Activated T-helper 1 cell treated with anti-CD3 and anti-CD28 coated beads, Interleukin-2, amount 50 U/mL, for 16 hours (primary cell): ENCODE measurements at places on chromosomes 3 and 15.
A peak's percentile ranks its signal among the peaks of the same experiment; 100 is the strongest.

- no peak for DNase-seq
Measured at GRCh38 chr3:13186435-13186815, 113.2 kb upstream of the IQSEC1 start.

DNA sequence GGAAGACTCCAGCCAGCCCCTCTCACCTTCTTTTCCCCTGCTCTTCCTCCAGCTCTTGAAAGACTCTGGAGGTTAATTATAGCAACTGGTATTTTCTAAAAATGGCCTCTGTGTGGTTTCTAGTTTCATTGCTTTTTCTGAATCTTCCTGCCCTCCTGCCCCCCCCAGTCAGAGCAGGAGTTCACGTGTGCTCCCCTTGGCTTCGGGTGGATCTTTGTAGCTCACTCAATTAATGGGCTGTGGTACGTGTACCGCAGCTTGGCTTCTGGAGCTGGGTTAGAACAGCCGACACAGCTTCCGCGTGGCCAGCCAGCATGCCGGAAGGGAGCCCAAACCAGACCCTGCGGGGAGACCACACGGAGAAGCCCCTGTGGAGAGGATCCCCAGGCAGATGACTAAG is 31.5 kb downstream of the TM2D3 start:
- no peak for DNase-seq

- peak; percentile 33 for DNase-seq
Measured at GRCh38 chr3:153138276-153139210, 23.5 kb upstream of the RAP2B start.

GRCh38 chr3:151421938-151422337 is 37.4 kb upstream of the P2RY12 start:
- no peak for DNase-seq

- no peak for DNase-seq
Measured at GRCh38 chr3:63687278-63688225, 35.1 kb downstream of the SNTN start.

- no peak for DNase-seq
Measured at GRCh38 chr3:35944926-35945710, 305.8 kb downstream of the ARPP21 start.

- no peak for DNase-seq
Measured at GRCh38 chr15:59120937-59121336, 16.0 kb downstream of the CCNB2 start.

DNA sequence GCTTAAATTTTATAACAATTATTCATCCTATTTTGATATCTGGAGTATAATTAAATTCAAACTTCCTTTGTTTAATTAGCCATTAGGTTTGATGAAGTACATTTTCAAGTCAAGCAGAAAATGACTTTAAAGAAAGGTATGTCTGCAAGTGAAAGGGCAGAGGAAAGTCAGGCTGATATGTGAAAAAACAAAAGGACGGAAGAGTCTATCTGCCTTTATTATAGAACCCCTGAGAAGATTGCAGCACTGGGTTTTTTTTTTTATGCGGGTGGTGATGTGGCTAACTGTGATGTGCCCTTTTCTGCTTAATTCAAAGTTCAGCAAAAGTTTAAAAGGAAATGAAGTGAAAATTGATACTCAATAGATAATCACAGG is 83.2 kb downstream of the COL8A1 start:
- DNase-seq = no peak

DNA sequence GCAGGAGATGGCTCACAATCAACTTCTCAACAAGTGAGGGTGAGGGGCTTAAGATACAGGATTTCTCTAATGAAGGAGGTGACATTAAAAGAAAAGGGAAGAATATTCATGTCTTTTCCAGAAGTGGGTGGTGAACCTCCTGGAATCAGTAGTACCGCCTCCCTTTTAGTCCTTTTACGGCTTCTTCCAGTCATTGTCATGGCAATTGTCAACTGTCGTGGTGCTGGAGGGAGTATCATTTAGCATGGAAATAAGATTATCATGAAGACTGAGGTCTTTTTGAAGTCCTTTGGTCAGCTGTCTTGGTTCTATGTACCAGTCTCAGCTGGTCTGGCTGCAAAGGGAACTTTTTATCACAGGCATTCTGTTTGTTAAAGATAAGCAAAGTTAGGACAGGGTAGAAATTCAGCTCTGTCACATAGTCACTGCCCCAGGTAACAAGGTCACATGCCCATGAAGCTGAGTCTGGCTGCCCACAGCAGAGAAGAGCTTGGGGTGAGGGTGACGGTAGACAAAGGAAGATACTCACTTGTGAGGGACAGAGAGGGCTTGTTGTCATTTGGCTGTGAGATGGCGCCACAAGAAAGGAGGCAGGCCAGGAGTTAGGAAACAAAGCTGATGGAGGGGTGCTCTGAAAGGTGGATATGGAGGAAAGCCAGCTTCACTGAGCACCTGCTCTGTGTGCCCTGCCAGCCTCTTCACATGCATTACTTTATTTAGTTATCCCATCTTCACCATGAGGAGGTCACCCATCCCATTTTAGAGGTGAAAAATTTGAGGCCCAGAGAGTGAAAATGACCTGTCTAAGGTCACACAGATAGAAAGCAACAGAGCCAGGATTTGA is 228.2 kb upstream of the TRIM42 start:
- no peak for DNase-seq

DNA sequence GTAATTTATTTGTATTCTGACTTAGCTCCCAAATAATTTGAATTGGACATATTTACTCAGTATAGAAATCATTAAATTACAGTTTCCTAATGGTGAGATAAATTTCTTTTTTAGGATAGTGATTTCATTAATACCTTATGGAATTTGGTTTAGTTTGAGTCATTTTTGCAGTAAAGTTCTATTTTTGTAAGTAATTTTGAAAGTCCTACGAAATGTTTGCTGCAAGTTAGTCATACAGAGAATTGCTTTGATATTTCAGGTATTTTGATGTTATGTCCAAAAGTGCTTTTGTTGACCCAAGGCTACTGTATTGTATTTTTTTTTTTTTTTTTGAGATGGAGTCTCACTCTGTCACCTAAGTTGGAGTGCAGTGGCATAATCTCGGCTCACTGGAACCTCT is 41.7 kb downstream of the TCF12 start:
- DNase-seq = no peak
